ENCODE measurements at places on chromosomes 12 and 14.

- DNase-seq: peak; percentile 89
These were observed 1.4 kb upstream of the ZFP36L1 start for GRCh38 chr14:68794130-68794850.

GRCh38 chr12:32475724-32476123 is 76.4 kb downstream of the FGD4 start:
- no peak for DNase-seq

DNA sequence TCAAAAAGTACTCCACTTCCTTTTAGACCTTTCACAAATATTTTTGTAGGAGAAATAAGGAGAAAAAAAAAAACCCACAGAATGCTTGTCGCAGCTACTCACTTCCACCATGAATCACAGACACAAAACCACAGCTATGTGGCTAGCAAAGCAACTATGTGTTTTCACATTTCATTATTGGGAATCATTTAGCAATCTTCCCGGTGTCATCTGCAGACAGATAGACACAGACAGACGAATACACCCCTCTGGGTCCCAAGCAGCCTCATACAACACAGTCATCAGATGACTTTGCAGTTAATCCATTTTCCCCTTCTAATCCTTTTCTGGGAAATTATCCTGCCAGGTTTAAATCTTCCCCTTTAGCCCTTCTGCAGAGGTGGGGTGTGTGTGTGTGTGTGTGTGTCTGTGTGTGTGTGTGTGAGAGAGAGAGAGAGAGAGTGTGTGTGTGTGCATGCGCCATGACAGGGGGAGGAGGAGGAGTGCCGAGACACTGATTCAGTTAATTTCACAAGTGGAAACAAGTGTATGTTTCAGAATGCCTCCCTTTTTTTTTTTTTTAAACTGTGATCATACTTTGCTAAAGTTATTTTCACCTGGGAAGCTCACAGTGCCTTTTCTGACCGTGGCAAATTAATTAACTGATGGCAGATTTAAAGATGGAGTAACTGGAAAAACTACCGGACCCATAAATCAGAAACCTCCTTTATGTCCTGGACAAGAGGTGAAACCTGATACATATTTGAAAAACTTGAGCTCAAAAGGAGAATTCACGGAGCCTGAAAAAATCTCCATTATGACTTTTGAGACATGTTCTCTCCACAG is 39.9 kb downstream of the LTBP2 start:
- peak; percentile 85 for DNase-seq

DNA sequence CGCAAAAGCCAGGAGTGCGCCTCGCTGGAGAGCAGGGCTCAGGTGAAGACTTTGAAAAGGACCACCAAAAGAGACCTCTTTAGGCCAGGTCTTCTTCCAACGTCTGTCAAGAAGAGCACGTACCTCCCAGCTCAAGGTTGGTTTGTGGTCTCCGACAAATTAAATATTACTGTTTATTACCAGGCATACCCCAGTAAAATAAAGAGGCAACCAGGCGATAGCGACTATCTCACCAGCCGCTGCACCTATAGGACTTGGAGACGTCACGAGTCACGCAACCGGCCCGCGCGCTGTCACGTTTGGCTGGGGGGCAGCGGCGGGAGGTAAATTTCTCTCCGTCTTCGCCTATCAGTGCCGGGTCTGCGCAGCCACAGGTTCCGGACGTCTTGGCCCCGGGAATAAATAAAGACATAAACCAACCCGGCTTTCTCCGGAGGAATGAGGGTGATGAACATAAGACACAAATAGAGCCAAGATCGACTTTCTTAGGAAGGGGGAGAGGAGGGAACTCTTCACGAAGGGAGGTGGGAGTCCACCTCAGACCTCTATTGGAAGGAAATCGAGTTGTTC is 2.0 kb upstream of the TBX5 start:
- no peak for DNase-seq

DNA sequence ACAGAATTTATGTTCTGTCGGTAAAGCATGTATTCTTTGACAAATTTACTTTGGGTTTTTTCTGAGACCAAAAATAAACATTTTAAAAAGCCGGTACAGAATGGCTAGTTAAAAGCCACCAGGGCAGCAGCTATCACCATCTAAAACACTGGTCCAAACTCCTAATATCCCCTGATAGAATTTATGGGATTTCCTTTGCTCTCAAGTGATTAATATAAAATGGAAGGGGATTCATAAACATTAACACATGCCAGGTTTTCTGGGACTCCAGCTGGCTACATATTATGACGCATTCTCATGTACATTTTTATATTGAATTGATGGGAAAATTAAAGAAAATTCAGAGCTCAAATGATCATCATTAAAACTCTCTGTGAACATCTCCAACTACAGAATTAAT is 640.8 kb downstream of the C12orf50 start:
- no peak for DNase-seq

DNA sequence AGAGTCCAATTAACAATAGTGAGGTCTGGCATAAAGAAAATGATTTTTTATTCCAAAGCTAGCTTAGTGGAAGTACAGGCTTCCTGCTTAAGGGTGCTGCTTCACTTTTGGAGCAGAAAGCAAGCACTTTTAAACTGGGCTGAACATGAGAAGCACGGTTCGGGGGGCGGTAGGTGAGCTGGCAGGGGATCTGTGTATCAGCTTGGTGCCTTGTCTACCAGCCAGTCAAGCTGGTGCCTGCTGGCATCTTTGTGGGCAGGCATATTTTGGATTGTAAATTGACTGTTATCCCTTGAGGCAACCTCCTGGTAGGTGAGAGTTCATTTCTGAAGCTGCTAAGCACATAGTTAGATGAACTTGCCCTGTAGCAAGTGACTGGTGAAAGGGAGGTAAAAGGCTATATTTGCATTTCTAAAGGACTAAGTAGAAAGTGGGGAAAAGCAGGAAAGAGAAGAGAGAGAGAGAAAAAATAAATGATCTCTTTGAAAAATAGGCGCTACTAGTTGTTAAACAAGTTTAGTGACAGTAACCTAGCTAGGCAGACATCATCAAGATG is 121.1 kb upstream of the SYT10 start:
- DNase-seq: no peak

- no peak for DNase-seq
These were observed 35.7 kb upstream of the GTF2A1 start for GRCh38 chr14:81256289-81256960.

DNA sequence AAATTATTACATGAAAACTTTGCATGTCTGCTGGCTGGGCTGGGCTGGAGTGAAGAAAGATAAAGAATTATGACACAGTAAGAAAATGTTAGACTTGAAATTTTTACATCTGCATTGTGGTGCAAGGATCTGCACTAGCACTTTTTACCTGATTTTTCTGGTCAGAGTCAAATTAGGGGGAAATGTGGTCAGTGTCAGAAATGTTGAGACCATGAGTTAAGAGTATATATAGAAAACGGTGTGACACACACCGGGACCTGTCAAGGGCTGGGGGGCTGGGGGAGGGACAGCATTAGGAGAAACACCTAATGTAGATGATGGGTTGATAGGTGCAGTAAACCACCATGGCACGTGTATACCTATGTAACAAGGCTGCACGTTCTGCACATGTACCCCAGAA is 90.3 kb downstream of the IGF1 start:
- DNase-seq: no peak

- DNase-seq: no peak
These were observed 681.4 kb upstream of the FBXO33 start for GRCh38 chr14:40113671-40114070.

GRCh38 chr14:30527196-30527595 is 31.8 kb upstream of the G2E3 start:
- no peak for DNase-seq

GRCh38 chr12:103799857-103800771 is 40.9 kb downstream of the NT5DC3 start:
- no peak for DNase-seq

DNA sequence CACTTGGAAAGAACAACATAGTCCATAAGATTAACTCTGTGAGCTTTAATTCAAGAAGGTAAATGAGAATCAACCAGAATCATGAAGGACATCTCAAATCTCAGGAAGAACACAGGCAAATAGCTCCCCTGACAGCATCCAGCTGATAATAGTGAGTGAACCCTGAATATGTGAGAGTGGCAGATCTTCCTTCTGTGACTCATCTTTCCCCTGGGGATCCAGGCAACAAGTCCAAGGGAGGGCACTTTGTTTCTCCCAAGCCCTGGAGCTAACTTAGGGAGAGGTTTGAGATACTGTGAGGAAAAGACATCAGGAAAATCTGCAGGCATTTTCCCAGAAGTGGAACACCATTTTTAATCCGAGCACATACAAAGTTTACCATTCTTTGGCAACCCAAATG is 763.9 kb upstream of the MGAT4C start:
- DNase-seq: no peak

DNA sequence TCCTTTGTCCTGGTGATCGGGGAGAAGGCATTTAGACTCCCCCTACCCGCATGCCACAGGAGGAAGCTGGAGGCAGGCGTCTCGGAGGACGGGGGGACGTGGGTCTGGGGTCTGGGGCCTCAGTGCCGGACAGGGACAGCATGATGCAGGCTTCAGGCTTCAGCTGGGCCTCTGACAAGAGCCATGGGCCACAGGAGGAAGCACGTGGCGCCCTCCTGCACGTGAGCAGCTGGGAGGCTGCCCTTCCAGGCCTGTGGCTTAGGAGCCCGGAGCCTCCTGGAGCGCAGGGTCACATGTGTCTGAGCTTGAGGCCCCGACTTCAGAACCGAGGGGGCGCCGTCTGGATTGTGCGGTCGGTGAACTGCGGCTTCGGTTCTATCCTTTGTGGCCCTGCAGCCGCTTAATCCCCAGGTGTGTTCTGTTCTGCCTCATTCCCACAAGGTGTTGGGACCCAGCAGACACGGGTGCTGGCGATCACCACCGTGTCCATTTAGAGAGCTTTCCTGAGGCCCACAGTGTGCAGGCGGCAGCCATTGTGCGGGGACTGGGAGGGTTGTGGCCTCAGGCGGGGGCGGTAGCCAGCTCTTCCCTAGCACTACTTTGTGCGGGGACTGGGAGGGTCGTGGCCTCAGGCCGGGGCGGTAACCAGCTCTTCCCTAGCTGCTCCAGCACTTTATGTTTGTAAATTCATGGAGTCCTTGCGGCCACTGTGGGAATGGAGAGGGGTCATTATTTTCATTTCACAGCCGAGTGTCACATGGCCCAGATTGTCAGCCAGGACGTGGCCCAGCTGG is 150.2 kb downstream of the ADGRD1 start:
- no peak for DNase-seq

DNA sequence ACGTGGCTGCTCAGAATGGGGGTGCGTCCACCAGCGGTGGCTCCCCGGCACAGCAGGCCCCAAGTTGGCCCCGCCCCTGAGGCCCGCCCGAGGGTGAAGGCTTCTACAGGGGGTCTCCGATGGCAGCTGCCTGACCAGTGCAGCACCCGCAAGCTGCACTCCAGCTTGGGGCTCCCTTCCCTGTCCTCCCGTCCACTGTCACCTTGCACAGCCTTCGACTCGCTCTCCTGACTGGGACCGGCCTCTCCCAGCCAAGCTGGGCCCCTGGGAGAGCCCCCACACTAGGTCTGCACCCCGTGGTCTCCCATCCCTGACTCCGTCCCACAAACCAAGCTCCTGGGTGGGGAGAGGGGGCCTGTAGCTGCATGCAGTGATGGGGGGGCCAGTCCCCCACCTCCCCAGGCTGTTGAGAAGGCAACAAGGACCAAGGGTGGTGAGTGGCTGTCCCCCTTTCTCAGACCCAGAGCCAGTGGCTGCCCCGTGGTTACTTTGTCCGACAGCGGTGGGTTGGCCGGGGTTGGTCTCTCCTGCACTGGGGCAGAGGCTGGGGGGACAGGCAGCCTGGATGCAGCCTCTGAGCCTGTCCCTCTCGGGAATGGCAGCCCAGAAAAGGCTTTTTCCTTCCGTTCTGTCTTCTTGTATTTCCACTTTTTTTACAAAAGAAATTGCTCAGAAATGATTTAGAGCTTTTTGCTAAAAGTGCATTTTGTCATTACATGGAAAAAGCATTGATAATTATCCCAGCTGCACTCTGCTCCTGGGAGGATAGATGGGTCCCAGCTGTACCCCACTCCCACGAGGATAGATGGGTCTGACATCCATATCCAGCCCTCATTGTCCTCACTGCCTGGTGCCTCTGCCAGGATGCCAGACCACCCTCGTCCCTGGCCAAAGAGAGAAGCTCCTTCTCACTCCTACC is 217.0 kb downstream of the KIF26A start:
- DNase-seq: no peak

GRCh38 chr12:88600272-88600671 is 20.0 kb upstream of the KITLG start:
- DNase-seq: peak; percentile 29

GRCh38 chr12:1956716-1957115 is 38.3 kb upstream of the CACNA2D4 start:
- no peak for DNase-seq

GRCh38 chr12:9732921-9733461 is at the start of gene CLECL1:
CLECL1 (minus strand) TSS chr12:9733097.
- no peak for DNase-seq

- DNase-seq: no peak
These were observed 104.0 kb downstream of the CCDC91 start for GRCh38 chr12:28294300-28294699.

DNA sequence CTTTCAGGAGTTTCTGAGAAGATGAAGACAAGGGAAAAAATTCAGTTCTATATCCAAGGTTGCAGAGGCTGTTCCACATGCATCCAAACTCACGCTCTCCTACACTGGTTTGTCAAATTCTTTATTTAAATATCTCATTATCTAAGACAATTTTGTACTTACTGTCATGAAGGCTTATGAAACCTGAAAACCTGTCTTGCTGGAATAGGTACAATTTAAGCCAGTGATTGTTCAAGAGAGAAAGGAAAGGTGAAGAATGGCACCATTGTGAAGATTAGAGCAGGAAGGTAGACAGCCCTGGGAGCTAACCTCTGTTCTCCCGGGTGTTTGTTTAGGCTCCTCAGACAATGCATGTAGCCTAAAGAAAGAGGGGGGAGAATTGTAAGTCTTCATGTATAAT is 315.1 kb upstream of the PRKD1 start:
- no peak for DNase-seq

Data from hepatic stellate cell (primary cell).